ENCODE measurements at places on chromosomes 5 and 9.

DNA sequence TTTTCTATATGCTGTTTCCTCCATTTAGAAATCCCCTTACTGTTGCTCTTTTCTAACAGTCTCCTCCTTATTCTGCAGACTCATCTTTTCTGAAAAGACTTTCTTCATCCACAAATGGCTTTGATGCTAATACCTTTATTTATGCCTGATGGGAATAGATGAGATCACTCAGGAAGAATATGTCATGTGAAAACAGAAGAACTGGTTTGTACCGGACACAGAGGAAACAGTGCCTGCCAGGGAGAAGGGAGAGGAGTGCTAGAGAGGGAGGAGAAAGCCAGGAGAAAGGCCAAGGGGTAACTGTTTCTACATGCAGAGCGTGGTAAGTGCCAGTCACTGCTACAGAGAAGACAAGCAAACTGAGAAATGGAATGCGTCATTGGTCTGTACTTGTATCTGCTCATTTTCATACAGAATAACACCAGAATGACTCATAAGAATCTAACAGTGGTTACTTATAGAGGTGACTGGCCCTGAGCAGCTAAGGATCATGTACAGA, 45.9 kb upstream of the PJA2 start:
- DNase-seq, result peak; percentile 46

DNA sequence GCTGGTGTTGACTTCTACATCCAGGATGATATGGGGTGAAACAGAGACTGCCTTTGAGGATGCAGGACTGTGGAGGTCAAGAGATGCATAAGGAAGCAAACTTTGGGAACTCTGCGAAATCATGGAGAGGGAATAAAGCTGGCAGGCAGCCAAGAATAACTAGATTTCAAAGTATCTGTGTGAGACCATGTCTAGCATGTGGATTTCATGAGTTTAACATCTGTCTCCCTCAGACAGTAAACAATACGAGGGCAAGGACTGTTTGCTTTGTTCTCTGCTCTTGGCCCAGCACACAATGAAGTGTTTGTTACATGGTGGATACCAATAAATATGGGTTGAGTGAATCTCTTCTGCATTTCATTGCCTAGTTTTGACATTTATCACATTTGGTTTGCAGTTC, 71.3 kb downstream of the RASEF start:
- peak; percentile 38 for DNase-seq

DNA sequence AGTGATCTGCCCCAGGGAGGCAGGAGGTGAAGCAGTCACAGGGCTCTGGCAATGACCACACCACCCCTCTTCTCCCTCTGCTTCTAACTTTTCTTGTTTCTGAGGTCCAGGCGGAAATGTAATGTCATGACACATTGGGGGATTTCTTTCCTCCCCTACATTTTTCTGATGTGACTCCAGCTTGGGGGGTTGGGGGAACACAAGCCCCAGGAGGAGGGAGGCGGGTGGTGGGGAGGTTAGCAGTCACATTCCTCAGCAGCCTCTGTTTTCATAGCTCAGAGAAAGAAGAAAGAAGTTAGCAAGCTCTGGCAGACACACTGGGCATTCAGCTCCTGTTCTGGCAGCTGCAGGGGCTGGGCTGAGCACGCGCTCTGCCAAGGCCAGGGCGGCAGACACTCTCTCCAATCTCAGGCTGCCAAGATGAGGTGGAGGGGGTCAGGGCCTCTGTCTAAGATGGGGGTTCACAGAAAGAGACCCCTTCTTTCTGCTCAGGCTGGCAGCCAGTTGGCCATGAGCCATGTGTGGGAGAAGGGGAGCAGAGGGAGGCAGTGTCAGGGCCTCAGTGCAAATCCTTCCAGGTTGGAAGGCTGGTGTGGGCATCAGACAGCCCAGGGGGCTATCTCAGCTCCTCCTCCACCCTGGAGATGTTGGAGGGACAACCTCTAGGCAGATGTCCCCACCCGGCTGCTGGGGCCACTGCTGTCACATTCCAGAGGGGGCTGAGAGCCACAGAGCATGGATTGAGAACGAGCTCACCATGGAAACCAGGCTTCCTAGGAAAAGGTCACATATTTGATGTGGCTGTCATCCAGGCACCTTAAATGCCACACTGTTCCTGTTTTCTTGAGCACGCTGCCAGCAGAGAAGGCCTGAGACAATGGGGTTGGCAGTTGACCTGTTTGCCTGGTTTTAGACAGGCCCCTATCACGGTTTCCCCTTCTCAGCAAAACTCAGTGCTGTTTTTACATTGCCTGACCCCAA, 20.1 kb upstream of the PFDN1 start:
- DNase-seq, result no peak

DNA sequence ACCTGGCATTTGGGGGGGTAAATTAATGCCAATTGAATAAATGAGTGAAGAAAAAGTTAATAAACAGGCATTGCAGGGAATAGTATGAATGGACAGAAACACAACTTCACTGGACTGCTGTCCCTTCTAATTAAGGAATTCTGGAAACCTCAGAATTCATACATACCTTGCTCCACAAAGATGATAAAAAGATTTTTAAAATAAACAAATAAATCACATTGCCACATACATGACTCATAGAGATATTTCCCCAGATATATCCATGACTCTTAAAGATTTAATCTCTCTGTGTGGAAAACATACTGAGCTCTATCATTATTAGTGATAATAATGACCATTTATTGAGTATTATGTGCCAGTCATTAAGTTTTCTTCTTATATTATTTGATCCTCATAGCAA, 469.0 kb upstream of the MEF2C start:
- no peak for DNase-seq

DNA sequence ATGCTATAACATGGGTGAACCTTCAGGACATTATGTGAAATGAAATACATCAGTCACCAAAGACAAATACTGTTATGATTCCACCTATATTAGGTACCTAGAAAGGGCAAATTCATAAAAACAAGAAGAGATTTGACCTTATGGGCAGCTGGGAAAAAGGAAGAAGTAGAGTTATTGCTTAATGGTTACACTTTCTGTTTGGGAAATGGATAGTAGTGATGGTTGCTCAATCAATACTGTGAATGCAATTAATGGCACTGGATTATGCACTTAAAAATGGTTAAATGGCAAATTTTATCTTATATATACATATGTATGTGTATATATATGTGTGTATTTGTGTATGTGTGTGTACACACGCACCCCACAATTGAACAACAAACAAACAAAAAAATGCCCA, 15.2 kb downstream of the FKBP15 start:
- DNase-seq, result no peak

DNA sequence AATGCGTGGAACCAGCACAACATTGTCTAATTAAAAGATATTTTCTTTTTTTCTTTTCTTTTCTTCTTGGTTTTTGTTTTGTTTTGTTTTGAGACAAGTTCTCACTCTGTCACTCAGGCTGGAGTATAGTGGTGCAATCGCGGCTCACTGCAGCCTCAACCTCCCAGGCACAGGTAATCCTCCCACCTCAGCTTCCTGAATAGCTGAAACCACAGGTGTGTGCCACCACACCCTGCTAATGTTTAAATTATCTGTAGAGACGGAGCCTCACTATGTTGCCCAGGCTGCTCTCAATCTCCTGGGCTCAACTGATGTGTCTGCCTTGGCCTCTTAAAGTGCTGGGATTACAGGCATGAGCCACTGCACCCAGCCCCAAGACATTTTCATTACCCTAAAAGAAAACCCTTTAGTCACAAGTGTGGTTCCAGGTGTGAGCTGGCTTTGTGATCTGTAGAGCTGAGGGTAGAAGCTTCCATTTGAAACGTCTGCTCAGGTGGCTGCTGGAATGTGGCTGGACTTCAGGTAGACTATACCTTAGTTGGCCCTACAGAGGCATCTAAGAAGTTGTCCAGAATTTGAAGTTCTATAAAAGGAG, 19.1 kb upstream of the NEK6 start:
- DNase-seq, result no peak

DNA sequence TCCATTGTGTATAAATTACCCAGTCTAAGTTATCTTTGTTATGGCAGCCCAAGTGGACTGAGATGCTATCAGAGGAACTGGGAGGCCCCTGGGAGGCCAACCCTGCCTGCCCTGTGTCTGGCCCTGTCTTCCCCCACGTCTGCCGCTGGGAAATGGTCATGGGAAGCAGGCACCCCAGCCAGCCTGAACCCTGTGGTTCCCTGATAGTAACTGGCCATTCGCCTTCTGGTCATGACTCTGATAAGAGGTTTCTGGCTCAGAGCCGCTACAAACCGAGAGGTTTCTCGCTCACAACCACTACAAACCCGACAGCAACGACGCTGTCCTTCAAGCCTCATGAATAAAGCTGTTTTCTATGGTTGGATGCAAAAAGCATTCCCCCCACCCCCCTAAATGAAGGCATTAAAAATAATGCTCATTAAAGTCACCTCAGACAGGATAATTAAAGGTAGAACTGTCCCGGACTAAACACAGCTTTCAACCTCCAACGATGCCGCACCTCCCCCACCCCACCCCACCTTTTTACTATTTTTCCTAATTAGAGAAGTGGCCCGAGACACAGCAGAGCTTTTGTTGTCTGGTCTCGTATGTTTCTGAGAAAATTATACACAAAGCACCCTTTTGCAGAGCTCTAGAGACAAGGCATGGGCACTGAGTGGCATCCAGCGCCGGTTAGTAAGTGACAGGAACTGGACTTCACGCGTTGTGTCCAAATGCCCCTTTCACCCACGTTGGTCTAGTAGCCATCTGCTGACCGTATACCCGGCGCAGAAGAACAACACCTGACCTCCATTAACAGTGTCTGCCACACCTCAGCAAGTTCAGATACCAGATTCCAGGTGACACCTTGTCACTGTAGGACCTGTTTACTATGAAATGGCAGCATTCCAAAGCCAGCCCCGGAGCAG, 140.8 kb downstream of the COL23A1 start:
- no peak for DNase-seq

DNA sequence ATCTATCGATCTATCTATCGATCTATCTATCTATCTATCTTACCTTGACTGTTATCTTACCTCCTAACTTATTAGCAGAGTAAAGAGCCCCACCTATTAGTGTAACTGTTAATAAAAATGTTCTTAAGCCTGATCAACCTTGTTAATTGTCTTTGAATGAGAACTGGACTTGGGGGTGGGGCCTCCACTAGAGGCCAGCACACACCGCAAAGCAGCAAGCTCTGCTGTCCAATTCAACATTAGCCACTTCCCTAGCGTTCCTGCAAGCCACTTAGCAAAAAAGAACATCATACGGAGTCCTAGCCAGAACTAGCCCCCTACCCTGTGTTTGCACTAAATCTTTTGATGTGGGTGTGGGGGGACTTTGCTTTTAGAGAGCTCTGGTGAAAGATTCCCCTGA, 515.8 kb downstream of the KDM4C start:
- peak; percentile 22 for DNase-seq

- no peak for DNase-seq
These were observed 105.0 kb upstream of the ALDH1B1 start for GRCh38 chr9:38287420-38287985.

DNA sequence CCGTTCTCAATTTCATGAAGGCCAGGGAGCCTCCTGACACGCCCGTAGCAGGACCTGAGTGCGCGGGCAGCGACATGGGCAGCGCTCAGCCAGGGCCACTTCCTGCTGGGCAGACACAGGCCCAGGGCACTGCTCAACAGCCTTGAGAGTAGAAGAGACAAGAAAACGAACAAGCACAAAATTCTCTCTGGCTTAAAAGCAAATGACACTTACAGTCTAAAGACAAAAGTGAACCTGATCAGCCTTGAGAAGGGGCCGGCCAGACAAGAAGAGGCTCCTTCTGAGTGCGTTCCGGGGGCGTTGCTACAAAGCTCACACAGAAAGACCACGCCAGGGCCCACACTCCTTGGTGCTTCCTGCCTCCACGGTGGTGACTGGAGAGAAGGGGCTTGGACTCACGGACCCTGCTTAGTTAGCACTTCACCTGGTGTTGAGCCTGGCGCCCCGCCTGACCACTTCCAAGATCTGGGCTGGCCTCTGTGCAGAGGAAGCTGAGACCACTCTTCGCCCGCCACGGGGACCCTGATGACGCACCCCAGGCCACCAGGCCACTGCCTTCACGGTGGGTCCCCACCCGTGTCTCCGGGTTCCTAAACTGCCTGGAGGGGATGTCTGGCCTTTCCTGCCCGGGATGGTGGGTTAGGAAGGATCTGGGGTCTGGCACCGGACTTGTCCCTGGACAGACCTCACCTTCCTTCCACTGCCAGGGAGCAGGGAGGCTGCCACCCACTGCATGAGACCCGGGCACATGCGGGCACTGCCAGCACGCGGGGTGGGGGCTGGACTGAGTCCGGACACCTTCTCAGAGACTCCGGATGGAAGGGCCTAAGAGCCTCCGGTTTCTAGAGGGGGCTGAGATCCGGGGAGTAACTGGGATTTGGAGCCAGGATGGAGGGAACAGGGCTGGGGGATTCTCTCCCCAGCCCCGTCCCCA, 1.3 kb downstream of the SLC12A7 start:
- DNase-seq, result no peak

GRCh38 chr5:180492226-180492903, 1.8 kb upstream of the CNOT6 start:
- DNase-seq, result no peak

- DNase-seq, result no peak
These were observed 161.5 kb downstream of the HSD17B3 start for GRCh38 chr9:96140296-96141127.

DNA sequence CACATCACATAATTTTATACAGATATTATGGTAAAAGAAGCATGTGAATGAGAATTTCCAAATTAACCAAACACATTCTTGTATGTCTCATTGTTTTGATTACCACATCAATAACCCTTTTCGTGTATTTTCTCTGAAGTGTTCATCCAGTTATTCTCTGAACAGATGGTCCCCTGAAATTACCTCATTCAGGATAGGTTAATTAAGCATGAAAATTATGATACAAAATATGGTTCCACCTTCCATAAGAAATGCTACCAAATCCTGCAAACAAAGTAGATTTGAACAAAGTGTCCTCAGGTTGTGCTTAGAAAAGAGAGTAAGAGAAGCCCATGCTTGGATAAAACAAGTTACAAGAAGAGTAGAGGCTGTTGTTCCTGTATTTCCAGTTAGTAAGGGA, 83.1 kb upstream of the LMNB1 start:
- DNase-seq, result no peak

- no peak for DNase-seq
These were observed 321.0 kb upstream of the TRPC7 start for GRCh38 chr5:136686192-136686872.

- DNase-seq, result no peak
These were observed 347.2 kb upstream of the CD180 start for GRCh38 chr5:67543720-67544270.

- no peak for DNase-seq
These were observed 21.0 kb downstream of the RMI1 start for GRCh38 chr9:84001621-84002020.

GRCh38 chr5:72388646-72389045, 68.5 kb downstream of the PTCD2 start:
- DNase-seq, result no peak
